ENCODE measurements at places on chromosomes 1 and 21. TPM values are rescaled to one million over a fixed set of nuclear protein-coding genes. Genes with fewer than 3 reads are reported as not detected.
A peak's percentile ranks its signal among the peaks of the same experiment; 100 is the strongest.

DNA sequence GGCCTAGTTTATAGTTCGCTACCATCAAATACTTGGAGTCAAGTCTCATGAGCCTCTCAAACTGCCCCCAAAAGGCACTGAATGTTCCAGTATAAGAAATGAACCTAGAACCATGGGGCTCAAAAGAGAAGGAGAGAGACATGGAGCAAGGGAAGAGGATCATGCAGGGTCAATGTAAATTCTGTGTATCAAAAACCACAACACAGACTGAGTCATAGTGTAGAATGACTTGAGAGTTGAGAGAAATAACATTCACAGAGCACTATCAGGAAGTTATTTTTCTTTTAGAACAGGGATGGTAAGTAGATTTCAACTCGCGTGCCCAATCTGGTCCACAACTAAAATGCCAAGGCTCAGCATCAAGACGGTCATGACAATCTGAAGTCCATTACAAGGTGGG is 59.8 kb downstream of the GNG12 start:
- peak; percentile 15 for DNase-seq

Gene ILDR2
- total RNA-seq, result not detected

Gene RAB7B
- total RNA-seq, result not detected

DNA sequence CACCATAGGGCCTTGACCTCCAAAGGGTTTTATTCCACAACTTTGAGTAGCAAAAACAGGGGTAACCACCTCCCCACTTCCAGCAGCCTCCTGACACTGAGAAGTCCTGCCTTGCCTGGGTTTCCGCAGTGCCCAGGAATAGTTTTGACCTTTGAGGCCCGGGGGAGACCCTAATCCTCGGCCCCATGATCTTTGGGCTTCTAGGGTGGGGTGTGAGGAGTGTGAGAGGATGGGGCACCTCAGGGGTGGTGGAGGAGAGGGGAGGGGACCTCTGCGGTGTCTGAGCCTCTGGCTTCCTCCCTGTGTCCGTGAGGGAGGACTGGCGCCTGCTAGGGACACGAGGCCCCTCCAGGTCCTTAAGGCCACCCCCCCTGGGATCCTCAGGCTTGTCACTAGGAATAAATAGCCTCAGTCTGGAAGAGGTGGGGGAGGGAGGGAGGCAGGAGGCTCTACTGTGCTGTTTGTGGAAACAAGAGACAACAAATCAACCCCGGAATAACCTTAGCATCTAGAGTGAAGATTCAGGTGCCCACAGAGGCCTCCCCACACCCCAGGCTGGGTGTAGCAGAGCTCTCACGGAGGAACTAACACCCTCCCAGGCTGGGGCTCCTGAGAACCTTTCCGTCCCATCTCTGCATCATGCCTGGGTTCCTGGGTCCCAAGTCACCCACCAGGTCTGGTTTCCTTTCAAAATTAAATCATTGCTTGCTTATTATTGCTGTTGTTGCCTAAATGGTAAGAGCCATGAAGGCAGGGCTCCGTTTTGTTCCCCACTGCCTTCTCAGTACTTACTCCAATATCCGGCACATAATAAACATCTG is 904 bp upstream of the FHL3 start:
- DNase-seq, result no peak

Gene IGSF8
- total RNA-seq, result 9.5 TPM

GRCh38 chr21:37821092-37821491 is 95.2 kb downstream of the KCNJ6 start:
- no peak for DNase-seq

Gene VHLL
- total RNA-seq, result 0.73 TPM

Gene FOXD2
- 0.07 TPM for total RNA-seq

- DNase-seq, result no peak
These were observed 379 bp upstream of the STRIP1 start for GRCh38 chr1:110034040-110034450.

DNA sequence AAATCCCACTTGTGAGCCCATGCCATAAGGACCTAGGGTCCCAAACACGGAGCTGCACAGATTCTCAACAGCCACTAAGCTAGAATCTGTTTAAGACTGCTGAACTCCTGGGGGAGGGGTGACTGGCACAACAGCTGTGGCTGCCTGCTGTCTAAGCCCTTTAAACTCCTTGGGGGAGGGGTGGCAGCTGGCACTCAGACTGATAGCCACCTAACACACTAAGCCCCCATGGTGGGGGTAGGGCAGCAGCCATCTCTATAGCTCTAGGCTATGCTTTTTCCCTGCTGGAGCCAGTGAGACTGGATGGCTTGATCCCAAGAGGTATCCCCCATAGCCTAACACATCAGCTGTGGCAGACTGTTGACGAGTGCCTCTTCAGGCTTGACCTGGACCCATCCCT is 73.3 kb upstream of the FMO3 start:
- no peak for DNase-seq

Gene TDRD5
- not detected for total RNA-seq

Gene TMEM63A
- 40.8 TPM for total RNA-seq

DNA sequence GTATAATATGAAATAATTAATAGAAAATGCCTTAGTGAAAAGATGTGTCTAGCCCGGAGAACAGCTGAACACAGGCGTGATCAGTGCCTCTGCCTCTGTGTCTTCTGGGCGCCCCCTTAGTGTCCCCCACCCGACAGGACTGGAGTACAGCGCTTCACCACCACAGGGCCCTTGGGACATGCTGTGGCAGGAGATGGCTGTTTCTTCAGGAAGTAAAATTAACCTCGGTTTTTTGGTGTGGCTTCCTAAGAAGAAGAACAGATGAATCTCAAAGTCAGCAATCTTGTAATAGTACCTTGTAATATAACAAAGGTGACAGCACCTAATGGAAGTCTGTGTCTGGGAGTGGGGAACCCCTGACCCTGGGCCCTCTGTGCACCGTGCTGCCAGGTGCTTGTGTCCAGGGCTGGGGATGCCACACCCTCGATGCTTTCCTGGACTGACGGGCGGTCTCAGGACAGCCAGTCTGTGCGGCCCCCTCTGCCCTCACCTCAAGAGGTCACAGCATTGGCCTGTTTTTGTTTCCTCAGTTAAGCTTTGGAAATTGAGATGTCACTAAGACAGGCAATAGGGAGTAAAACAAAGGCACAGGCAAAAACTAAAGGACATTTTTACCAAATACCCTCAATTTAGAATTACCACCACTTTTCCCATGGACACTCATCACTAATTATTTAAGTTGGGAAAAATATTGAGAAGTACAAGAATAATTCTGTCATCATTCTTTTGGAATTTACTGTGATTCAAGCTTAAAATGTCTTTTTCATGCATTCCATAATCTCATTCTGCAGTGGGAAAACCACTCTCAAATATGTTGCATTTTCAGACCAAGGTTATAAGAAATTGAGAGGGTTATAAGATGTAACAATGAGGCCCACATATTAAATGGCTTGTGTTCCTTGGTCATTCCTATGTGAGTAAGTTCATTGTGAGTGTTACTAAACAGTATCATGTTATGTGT is 79.3 kb downstream of the ADARB1 start:
- DNase-seq, result no peak

DNA sequence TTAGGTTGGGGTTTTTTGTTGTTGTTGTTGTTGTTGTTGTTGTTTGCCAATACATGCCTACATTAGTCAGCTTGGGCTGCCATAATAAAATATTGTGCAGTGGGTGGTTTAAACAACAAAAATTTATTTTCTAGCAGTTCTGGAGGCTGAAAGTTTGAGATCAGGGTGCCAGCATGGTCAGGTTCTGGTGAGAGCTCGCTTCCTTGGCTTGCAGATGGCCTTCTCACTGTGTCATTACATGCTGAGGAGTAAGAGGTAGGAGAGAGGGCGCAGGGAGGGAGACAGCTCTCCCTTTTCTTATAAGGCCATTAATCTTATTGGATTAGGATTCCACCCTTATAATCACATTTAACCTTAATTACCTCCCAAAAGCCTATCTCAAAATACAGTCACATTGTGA is 52.7 kb downstream of the DIRAS3 start:
- DNase-seq, result no peak

DNA sequence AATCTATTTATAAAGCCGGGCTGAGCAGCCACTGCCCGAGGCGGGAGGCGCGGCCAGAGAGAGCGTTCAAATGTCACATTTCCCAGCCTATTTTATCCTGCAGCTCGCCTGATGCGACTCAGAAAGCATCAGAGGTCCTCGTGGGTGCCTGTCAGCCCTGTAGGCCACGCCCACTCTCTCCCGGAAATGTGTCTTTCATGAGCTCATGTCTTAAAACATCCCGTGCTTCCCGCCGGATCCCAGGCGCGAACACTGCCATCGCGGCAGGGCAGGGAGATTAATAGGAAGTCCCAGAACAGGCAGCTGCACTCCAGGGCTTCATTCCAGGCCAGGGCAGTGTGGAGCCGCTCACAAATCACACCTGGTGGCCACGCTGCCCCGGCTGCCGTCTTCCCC is 117.5 kb downstream of the PRDM16 start:
- DNase-seq, result no peak

Gene TRIM67
- not detected for total RNA-seq

GRCh38 chr1:94265906-94266305 is 28.5 kb upstream of the ARHGAP29 start:
- peak; percentile 77 for DNase-seq

DNA sequence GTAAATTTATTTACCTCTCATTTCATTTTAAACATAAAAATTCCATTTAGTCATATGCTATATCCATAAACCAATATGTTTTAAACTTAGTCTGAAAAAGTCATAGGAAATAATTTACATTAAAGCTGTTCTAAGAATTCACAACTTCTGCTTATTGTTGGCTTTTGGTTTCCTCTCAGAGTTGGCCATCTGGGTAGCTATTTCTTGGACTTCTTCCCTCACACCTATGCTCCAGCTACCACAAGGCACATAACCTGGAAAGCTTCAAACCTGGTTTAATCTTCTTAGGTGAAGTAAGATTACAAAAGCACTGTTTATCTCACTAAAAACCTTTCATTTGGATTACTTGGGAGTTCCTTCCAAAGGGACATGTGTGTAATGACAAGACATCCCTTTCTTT is 29.8 kb downstream of the RBM11 start:
- DNase-seq, result no peak

DNA sequence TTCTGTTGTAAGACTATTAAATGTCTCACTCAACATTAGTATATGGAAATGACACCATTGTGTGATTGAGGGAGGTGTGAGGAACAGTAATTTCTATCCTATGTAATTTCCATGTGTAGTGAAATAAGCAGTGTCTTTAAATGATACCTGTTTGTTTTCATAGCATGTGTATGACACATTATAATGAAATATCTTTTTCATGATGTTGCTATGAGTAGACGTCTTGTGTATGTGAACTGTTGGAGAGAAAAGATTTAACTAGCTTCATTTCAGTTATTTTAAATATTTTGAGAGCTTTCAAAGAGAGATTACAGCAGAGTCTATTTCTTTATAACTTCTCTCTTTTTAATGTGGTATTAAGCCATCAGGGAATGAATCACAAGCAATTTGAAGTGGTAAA is 71.5 kb upstream of the QSOX1 start:
- DNase-seq, result no peak

Gene LIPI
- total RNA-seq, result not detected

Gene DR1
- 52.2 TPM for total RNA-seq

Gene SPRR2E
- not detected for total RNA-seq

Gene RIPPLY3
- total RNA-seq, result not detected
